ENCODE measurements at places on chromosomes 13 and 19.

DNA sequence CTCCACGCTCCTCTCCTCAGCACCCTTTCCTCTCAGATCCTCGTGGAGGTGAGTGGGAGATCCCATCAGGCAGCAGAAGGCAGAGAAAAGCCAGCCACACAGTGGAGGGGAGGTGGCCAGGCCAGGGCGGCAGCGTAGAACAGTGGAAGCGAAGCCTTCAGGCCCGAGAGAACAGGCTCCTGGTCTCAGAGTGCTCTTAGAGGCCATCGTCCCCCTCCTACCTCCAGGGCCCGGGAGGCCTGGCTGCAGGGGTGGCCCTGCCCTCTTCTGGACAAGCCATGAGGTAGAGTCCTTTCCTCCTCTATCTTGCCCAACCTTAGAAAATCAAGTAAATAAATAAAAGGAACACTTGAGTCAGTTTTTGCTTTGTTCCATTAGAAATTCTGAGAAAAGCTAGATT, 202.0 kb downstream of the KATNAL1 start:
- no peak for DNase-seq

DNA sequence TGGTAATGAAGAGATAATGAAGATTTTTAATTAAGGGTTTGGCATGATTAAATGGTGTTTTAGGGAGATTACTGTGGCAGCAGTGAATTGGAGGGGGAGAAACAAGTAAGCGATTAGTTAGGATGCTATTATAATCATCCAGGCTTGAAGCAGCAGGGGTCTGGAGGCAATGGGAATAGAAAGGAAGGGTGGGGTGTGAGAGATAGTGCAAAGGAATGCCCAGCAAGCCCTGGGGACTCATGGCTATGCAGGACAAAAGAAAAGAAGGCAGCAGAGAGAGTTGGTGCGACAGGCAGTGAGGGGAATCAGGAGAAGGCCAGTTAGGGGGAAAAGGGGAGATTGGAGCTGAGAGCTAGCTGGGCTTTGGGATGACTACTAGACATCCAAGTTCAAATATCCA, 34.5 kb downstream of the SOX21 start:
- DNase-seq = no peak

DNA sequence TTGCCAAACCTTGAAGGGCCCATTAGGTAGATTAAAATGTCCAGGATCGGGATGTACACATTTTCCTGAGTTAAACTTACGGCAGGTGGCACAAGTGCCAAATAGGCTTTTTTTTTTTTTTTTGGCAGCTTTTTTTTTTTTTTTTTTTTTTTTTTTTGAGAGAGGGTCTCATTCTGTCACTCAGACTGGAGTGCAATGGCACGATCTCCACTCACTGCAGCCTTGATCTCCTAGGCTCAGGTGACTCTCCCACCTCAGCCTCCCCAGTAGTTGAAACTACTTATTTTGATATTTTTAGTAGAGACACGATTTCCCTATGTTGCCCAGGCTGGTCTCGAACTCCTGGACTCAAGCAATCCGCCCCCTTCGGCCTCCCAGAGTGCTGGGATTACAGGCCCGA, 9.0 kb downstream of the IRGC start:
- DNase-seq = no peak

- no peak for DNase-seq
These were observed 12.4 kb downstream of the WDR87 start for GRCh38 chr19:37893845-37894575.

- DNase-seq = no peak
These were observed 8.2 kb downstream of the CAPN12 start for GRCh38 chr19:38736036-38736412.

DNA sequence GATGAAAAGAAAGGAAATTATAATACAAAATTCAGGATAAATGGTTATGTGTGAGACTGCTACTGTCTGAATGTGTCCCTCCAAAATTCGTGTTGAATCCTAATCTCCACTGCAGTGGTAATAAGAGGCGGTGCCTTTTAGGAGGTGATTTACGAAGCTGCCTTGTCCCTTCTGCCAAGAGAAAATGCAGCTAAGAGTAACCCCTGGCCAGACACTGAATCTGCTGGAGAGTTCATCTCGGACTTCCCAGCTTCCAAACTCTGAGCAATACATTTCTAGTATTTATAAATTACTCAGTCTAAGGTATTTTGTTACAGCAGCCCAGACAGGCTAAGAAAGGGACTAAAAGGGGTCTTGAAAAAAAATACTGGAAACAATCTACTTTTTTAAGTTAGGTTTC, 152.6 kb downstream of the KLF12 start:
- no peak for DNase-seq

- DNase-seq = no peak
These were observed 52.2 kb downstream of the GATAD2A start for GRCh38 chr19:19457671-19458070.

- no peak for DNase-seq
These were observed 68.2 kb downstream of the NHLRC3 start for GRCh38 chr13:39106216-39107005.

- no peak for DNase-seq
These were observed 1.4 kb downstream of the TMEM272 start for GRCh38 chr13:51843529-51843928.

- no peak for DNase-seq
These were observed 7.2 kb downstream of the TMEM38A start for GRCh38 chr19:16668176-16668575.

DNA sequence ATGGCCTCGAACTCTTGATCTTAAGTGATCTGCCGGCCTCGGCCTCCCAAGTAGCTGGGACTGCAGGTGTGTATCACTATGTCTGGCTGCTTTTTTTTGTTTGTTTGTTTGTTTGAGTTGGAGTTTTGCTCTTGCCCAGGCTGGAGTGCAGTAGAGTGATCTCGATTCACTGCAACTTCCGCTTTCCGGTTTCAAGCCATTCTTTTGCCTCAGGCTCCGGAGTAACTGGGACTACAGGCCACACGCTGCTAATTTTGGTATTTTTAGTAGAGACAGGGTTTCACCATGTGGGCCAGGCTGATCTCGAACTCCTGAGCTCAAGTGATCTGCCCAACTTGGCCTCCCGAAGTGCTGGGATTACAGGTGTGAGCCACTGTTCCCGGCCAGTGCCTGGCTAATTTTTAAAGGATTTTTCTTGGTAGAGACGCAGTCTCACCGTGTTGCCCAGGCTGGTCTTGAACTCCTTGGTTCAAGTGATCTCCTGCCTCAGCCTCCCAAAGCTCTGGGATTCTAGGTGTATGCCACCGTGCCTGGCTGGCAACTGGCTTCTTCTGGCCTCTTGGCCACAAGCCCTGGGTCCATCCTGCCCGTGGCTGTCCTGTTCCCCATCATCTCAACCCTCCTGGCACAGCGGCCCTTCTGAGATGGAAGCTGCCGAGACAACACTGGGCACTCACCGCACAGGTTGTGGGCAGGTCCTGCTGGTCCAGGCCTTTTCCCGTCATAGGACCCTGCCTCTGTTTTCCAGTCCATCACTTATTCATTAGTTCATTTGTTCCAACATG, 11.5 kb downstream of the TECR start:
- DNase-seq = no peak

DNA sequence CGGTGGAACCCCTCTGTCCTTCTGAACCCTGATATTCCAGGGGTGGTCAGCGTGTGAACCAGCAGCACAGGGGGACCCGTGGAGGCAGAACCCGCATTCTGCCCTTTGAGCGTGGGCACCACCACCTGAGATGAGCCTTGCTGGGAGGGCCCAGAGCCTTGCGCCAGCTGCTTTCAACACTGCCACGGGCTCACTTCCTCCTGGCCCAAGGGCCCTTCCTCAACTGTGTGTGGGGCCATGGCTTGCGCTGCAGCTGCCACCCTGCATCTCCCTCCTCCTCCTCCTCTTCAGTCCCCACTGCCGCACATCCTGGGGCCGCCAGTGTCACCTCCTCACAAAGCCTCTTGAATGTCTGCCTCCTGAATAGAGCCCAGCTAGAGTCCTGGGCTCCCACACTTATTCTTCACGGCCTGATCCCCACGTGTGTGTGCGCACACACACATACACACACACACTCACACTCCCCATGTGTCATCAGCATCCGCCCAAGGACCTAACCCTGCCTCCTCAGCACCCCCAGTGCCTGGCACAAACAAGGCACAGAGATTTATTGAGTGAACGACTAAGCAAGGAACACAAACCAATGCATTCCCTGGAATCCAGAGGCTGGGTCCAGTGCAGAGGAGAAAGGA, 26.9 kb upstream of the TMEM160 start:
- no peak for DNase-seq

Data from ascending aorta (tissue), 2 donors.